ENCODE measurements at places on chromosomes 7 and 10. TPM values are rescaled to one million over a fixed set of nuclear protein-coding genes. Genes with fewer than 3 reads are reported as not detected.

DNA sequence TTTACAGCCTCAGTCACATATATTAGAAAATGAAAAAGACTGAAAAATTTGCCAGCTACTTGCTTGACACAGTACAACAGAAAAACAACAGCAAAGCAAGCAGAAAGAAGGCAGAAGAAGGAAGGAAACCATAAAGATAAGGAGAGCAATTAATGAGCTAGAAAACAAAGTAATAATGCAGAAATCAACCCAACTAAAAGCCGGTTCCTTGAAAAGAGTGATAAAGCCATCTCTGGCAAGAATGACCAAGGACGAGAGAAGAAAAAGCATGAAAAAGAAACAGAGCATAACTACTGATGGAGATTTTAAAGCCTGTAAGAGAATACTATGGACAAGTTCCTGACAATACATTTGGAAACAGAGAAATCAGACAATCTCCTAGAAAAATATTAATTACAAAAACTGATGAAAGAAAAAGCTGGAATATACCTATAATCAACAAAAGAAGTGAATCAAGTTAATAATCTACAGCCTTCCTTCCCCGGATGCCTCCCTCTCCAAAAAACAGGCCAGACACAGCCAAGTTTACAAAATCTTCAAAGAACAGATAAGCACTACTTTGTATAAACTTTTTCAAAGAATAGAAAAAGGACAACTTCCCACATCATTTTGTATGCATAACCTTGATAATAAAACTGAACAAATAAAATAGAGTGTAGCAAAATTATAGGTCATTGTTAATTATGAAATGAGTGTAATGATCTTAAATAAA, 204.0 kb downstream of the BAMBI start:
- no peak for DNase-seq

- DNase-seq = no peak
These were observed 7.1 kb downstream of the HEPACAM2 start for GRCh38 chr7:93218997-93219827.

GRCh38 chr10:130463876-130464364, 327.7 kb downstream of the GLRX3 start:
- DNase-seq = no peak

DNA sequence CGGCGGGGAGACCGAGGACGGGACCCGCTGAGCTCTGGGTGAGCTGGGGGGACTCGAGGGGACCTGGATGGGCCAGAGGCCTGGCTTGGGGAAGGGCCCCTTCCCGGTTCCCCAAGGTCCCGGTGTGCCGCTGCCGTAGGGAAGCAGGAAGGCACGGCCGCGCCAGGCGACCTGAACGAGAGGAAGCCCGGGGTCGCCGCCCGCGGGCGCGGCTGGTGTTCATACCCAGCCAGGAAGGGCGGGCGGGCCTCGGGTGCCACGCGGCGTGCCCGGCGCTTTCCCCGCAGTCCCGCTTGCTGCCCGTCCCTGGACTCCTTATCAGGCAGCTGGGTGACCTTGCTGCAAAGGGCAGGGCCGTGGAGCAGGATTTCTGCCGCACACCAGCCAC, 38.0 kb downstream of the ZNF777 start:
- no peak for DNase-seq

GRCh38 chr7:156892821-156893706, at the start of gene LMBR1:
TSS of gene LMBR1 (minus strand) at chr7:156893183. CDS start at chr7:156892993, 190 bp downstream.
- peak; percentile 92 for DNase-seq

- no peak for DNase-seq
These were observed 171.1 kb upstream of the PHF14 start for GRCh38 chr7:10802526-10802925.

DNA sequence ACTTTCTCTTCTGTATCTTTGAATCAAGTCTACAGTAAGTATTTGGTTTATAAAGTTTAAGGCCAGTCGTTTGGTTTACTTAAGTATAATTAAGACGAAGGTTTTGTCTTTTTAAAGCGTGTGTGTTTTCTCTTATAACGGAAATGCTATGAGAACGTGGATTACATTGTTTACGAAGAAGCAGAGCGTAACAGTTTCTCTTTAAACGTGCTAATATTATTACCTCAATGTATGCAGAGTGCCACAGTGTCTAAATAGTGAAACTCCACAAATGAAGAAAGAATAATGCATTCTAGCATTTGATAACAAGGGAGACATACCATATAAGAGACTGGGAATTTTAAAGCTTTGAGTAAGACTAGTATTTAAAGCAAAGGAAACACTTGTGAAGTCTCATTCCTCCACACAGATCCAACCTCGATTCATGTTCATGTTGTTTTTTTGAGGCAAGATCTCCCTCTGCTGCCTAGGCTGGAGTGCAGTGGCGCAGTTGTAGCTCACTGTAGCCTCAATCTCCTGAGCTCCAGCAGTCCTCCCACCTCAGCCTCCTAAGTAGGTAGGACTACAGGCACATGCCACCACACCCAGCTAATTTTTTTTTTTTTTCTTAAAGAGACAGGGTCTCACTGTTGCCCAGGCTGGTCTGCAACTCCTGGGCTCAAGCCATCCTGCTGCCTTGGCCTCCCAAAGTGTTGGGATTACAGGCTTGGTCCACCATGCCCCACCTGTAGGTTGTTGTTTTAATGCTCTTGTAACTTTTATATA, 75.1 kb downstream of the ANKRD61 start:
- no peak for DNase-seq

DNA sequence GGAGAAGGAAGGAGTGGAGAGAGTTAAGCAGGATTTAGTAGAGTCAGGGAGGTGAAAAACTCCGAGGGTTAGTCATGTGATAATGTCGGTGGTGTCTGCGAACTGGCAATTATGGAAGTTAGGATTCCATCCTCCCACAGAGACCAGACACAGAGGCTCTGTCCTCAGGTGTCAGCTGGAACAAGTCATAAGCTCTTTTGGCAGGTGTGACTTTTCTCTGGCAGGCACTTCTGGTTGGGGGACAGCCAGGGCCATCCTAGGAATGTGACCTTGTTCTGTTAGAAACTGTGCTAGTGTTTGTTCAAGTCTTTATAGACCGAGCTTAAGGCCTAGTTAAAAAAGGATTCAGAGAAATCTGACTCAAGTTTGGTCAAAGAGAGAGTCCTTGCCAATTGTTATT, 371.0 kb downstream of the DPP6 start:
- DNase-seq = no peak

- no peak for DNase-seq
These were observed 19.6 kb upstream of the GOLGA7B start for GRCh38 chr10:97830064-97830463.

GRCh38 chr7:33039903-33040292, 22.7 kb downstream of the NT5C3A start:
- no peak for DNase-seq

DNA sequence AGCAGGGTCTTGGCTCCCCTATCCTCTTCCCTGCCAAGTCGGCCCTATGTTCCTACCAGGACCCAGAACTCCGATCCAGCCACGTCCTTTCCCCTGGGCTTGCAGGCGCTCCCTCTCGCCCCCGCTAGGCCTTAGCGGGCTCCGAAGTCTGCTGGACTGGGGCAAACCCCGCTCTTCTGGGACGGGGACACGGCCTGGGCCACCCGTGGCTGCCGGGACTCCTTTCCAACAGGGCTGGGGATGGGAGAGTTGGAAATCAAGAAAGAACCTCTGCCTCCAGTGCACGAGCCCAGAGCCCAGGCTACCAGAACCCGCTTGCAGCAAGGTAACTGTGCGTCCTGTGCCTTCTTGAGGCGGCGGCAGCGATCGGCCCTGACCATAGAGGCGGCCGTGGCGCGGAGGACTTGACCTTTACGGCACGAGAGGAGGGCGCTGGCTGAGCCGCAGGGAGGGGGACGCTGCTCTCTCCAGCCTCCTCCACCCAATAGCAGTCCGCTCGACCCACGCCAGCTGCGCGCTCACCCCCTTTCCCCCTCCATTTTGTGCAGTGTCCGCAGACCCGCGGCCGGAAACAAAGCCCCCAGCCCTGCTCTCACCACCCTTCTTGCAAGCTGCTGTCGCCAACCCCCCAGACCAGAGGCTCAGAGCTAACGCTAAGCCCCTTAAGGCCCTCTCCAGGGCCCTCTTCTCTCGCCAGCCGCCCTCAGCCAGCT, 7.0 kb upstream of the HOXA11 start:
- peak; percentile 56 for DNase-seq

GRCh38 chr7:36231406-36231805, 78.4 kb downstream of the EEPD1 start:
- no peak for DNase-seq

- DNase-seq = no peak
These were observed 207.7 kb upstream of the TEX47 start for GRCh38 chr7:89002981-89003956.

GRCh38 chr7:67359900-67360299, 363.3 kb downstream of the TYW1 start:
- no peak for DNase-seq

- no peak for DNase-seq
These were observed 432.7 kb downstream of the DPP6 start for GRCh38 chr7:154484943-154485342.

DNA sequence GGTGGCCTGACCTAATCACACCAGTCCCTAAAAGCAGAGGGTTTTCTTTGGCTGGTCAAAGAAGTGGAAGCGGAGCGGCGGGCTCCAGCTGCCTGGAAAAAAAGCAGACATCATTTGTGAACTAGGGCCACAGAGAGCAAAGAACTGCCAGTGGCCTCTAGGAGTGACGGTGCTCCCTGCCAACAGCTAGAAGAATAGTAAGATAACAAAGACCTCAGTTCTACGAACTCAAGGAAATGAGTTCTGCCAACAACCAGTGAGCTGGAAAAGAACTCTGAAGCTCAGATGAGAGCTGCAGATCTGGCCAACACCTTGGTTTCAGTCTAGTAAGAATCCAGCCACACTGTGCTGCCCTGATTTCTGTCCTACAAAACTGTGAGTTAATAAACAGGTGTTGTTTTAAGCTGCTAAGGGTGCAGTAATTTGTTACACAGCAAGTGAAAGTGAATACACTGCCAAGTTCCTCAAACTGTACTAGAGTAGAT, 178.0 kb downstream of the SRPK2 start:
- no peak for DNase-seq

GRCh38 chr7:105261689-105262088, 127.0 kb downstream of the SRPK2 start:
- no peak for DNase-seq

DNA sequence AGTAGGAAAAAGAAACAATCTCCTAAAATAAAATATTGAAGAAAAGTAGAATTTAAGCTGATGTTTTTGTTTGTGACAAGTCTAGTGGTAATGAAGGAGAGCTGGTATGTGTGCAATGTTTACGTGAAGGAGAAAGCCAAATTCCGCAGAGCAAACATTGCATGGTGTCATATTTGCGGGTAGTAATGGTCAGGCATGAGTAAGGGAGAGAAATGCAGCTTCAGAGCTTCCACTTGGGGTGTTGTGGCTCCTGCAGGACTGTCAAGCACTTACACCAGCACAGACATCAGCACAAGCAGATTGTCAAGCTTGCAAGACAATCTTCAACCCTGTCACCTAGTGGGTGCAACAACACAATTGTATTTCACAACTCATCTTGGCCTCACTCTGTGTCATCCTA, 136.5 kb upstream of the ETV1 start:
- no peak for DNase-seq

GRCh38 chr10:102962951-102963755, 45.1 kb downstream of the CNNM2 start:
- DNase-seq = no peak

DNA sequence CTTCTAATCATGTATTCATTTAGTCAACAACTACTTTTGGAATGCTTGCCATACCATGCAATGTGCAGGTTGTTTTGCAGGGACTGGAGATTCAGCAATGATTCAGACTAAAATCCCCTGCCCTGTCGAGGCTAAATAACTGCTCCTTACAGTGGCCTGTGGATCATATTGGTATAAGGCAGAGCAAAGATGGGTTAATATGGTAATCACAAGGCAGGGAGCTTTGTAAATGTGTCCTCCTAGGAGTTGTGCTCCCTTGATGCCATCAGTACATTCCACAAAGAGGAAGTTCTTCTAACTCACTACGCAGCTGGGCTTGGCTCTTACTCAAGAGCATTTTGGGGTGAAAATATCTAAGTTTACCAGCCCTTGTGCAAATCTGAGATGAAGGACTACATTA, 614 bp upstream of the IFIT2 start:
- DNase-seq = no peak

DNA sequence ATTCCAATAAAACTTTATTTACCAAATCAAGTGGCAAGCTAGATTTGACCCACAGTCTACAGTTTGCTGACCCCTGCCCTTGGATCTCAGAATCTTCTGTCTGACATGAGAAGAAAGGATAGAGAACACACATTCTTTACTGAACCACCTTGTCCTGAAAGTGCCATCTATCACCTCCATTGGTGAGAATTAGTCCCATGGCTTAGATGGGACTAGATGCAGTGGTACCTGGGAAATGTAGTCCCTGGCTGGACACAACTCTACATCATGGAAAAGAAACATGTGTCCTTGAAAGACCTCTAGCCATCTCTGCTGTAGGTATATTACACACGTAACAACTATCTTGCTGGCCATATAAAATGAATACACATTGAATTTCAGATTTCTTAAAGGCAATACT, 336.2 kb downstream of the LHFPL3 start:
- DNase-seq = no peak

- DNase-seq = no peak
These were observed 81.6 kb upstream of the INSYN2A start for GRCh38 chr10:127278001-127278400.

DNA sequence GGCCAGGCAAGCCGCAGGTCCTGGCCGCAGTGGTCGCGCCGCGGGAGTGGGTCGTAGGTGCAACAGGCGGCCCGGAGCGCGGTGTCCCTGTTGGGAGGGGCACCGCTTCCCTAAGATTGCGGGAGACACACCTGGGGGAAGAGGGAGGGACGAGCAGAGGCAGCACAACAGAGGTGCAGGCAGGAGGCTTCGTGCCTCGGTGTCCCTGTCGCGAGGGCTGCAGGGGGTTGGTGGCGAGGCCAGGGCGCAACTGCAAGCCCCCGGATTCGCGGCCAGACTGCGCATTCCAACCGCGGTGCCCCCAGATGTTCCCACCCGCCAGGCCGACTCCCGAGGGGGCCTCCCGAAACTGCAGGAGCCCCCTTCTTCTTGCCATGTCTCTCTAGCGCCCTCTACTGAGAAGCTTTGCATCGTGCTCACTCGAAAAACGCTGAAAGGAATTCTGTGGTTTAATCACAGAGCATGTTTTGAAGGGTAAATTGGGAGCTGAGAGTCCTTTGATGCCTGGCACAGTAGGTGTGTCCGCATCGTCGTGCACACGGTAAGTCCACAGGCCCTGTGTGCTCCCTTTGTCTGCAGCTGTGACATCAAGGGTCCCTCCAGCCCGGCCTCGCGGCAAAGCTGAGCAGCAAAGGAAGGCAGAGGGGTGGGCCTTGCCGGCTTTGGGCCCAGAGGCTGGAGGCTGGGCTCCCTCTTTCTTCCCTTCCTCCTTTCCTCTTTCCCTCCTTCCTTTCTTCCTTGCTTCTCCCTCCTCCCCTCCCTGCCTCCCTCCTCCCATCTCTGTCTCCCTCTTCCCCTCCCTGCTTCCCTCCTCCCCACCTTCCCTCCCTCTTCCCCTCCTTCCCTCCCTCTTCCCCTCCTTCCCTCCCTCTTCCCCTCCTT, 6.2 kb upstream of the MBL2 start:
- no peak for DNase-seq

GBX1 gene
- total RNA-seq = not detected

GNG11 gene
- total RNA-seq = 62.2 TPM

MAGI2 gene
- 7.2 TPM for total RNA-seq

ZNF467 gene
- 5.2 TPM for total RNA-seq

CDC14C gene
- total RNA-seq = not detected

TAS2R39 gene
- total RNA-seq = not detected

FRG2B gene
- total RNA-seq = not detected

KCNIP2 gene
- 4.1 TPM for total RNA-seq

LBX1 gene
- total RNA-seq = not detected
